ENCODE measurements at places on chromosomes 12 and 14.

GRCh38 chr14:32047791-32048190 is 29.3 kb upstream of the ARHGAP5 start:
- DNase-seq, result no peak

- DNase-seq, result no peak
These were observed 211.3 kb downstream of the TMEM121 start for GRCh38 chr14:105737504-105738246.

DNA sequence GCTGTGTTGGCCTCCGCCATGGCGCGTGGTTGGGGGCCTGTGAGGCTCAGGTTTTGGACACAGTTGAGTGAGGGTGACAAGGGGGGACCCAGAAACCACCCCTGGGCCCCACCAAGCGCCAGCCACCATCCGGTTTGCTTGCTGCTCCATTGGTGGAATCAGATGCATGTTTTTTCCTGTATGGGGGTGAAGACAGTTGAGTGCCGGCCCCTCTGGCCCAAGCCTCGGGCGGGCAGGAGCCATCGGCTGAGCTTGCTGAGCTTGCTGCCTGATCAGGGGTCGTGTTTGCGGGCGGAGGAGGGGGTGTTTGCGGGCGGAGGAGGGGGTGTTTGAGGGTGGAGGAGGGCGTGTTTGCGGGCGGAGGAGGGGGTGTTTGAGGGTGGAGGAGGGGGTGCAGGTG is 6.4 kb downstream of the PGAM5 start:
- DNase-seq, result no peak

DNA sequence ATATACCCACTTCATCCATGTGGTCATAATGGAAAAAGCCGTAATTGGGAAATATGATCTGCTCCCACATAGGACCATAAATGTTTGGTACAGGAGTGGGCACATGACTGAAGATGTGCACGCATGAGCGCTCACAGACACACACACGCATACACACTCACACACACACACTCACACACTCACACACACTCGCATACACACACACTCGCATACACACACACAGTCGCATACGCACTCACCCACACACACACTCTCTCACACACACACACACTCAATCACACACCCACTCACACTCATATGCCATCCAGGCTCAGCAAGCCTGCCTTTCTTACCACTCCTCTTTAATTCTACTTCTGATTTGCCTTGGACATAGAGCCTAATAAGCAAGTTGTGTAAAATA is 45.6 kb upstream of the EGLN3 start:
- peak; percentile 79 for DNase-seq

DNA sequence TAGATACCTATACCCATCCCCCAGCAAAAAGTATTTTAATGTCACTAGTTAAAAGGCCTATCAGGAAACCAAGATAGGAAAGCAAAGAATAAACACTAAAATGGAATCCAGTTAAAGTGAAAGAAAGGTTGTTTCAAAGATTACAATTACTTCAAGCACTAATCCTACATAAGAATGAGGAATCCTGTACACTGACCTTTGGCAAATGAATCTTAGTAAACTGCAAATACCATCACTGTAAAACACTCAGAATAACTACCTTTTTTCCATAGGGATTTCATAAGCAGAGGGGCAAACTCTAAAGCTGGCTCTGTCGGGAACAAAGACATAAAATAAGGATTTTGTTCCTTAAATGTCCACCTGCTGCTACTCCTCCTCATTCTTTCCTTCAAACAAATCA is 25.9 kb downstream of the CEP83 start:
- no peak for DNase-seq

DNA sequence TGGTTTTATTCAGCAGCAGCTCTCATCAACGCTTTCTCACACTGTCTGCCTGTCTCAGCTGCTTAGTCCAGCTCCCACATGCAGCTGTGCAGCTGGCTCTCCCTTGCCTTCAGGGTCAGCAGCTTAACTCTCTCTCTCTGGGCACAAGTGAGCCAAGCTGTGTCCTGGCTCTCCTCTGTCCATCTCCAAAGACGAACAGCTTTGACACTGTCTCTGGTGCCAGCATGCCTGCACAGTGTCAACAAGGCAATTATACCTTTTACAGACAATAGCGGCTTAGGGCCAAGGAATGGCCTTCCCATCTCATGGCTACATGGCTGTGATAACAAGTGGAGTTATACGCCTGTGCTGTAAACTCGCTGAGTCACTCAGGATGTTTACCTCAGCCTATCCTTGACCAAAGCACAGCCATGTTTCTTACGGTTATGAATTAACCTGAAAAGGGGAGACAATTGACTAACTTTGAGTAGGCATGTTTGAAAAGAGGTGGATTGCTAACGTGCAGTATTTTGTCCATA is 38.4 kb upstream of the MANSC4 start:
- DNase-seq, result no peak

DNA sequence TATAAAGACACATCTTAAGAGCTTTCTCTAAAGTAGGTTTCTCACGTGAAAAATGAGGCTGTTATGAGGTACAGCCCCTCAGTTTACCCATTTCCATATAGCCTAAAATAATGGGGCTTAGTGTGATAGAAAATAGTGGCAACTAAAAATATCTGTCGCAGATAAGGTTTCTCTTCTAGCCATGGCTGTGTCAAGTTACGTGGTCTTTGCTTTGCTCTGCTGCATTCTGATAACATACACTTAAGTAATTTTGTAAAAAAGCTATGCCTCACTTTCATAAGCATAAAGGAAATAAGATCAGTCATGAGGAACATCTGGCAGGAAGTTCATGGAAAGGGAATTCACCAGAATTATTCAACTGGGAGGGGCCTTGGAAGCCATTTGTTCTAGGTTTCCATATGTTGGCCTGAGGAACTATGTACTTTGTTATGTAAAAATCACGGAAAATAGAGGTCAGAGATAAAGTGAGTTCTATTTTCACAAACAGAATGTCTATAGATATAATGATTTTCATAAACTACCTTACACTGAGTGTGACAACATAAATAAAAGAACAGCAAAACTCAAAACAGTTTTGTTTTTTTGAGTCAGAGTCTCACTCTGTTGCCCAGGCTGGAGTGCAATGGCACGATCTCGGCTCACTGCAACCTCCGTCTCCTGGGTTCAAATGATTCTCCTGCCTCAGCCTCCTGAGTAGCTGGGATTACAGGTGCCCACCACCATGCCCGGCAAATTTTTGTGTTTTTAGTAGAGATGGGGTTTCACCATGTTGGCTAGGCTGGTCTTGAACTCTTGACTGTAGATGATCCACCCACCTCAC is 195.6 kb upstream of the KRR1 start:
- no peak for DNase-seq

DNA sequence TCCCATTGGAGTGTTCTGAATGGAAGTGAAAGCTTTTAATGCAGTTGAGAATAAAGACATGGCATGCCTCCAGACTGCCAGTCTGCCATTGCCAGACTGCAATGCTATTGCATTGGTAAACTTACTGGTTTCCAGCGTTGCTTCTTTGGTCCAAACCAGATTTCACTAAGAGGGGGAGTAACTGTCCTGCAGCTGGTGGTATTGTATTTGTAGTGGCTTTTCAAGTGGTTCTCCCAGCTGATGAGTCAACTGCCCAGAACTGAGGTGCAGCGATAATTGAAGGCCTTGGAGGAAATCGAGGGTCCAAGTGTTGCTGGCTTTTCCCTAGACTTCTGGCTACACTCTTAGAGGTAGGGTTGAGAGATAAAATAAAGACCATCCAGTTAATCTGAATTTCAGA is 31.9 kb downstream of the ERG28 start:
- no peak for DNase-seq

GRCh38 chr12:100326208-100326607 is 30.7 kb upstream of the SLC17A8 start:
- DNase-seq, result no peak

GRCh38 chr12:97142737-97143410 is 235.8 kb downstream of the NEDD1 start:
- DNase-seq, result no peak

- no peak for DNase-seq
These were observed 32.9 kb downstream of the ADIPOR2 start for GRCh38 chr12:1723721-1724120.

DNA sequence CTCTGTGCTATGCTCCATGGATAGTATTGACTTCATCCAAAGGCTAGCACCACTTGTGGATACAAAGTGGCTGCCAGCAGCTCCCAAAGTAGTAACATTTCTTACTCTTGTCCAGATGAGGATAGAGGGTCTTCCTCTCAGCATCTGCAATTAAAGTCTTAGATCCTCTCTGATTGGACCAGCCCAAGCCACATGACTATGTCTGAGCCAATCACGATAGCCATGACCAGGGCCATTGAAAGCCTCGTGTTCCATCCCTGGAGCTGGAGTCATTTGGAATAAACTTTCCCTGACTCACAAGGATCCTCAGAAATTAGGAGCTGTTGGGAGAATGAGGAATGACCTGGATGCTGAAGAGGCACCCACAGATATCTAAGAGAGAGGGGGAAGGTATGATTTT is 28.5 kb upstream of the SLC24A4 start:
- DNase-seq, result no peak

GRCh38 chr14:88411039-88411438 is 25.6 kb downstream of the SPATA7 start:
- no peak for DNase-seq

DNA sequence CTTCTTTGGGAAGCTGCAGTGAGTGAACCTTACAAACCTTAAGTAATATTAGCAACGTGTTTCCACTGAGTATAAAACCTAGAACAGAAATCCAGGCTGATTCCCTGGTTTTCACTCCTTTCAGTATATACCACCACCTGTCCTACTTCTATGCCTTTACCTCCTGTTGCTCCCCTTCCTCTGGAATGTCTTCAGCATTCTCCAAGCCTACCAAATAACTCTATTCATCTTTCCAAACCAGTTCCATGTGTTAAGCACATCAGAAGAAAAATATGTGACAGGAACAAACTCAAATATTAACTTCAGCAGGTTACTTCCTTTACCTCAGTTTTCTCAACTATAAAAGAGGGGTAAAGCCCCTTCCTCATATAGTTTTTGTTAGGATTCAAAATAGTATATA is 39.8 kb downstream of the LIMA1 start:
- DNase-seq, result no peak

GRCh38 chr12:1821805-1822204 is 1.4 kb downstream of the LRTM2 start:
- DNase-seq, result no peak

DNA sequence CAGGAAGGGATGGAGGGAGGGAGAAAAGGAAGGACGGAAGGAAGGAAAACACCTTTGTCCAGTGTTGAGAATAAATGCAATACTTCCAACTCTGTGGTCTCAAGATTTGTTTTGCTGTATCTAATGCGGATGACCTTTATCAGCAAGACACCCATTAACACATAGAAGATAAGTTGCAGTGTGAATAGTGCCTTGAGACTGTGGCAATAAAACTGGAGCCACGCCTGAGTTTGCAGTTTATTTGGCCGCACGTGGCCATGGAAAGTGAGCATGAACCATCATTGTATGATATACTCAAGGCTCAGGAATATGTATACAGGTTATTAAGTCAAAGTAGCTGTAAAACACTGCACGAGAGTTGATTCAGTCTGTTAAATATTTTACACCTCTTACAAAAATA is 113.6 kb upstream of the EEA1 start:
- no peak for DNase-seq

DNA sequence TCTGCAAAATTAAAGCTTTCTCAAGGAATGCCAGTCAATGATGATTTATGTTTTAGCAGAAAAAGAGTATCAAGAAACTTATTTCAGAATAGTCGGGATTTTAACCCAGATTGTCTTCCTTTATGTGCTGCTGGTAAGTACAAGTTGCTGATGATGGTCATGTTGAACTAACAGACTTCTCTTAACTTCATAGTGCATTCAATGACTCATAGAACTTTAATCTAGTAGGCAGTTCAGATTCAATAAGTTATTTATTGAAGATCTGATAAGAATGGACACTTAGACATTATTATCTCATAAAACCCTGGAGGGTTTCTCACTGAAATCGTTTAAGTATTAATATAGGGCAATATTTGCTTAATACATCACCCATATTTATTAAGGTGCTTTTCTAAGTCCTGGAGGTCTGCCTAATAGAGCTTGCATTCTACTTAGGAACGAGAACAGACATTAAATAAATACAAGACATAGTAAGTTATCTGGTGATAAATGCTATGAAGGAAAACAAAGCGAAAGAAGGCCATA is 33.8 kb downstream of the TOGARAM1 start:
- no peak for DNase-seq

GRCh38 chr14:90058876-90059458 is 2.8 kb upstream of the KCNK13 start:
- DNase-seq, result no peak

DNA sequence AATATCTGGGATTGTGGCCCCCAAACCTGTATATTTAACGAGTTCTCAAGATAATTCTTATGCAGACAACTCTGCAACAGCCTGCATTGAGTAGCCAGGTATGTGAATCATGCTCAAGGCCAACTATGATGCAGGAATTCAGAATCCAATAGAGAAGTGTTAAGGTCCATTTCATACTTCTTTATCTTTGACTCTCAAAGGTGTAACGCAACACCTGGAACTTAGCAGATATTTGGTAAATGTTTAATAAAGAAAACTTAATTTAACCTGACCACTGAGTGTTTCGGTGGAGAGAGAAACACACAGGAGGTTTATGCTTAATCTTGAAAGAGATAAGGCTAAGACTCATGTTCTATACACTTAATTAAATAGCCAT is 156.5 kb upstream of the PLEKHG7 start:
- DNase-seq, result no peak

GRCh38 chr14:24699052-24699451 is 65.1 kb upstream of the GZMB start:
- no peak for DNase-seq

DNA sequence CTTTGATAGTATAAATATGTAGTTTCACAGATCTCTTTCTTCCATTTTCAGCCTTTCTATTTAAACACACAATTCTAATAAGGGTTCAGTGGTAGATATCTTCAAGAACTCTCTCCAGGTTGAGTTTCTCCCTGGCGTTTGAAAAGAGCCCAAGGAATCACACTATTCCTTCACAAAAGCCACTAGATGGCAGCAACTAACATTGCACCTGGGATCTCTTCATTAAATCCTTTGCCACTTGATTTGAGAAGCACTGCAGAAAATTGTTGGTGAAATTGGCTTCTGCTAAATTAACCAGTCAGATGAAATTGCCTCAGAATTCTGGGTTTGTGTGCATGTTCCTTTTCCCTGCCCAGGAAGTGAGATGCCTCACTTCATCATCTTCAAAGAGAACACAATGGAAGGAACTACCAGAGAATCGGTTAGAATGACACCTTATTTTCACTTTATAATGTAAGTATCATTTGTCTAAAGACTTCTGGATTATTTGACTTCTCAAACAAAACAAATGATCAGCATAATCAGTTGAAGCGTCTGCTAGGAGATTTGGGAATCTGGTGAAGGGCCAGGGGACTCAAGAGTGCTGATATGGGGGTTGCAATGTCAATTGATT is 6.8 kb downstream of the CCDC198 start:
- DNase-seq, result peak; percentile 70

- no peak for DNase-seq
These were observed 215.4 kb upstream of the RTL1 start for GRCh38 chr14:101118746-101119591.

DNA sequence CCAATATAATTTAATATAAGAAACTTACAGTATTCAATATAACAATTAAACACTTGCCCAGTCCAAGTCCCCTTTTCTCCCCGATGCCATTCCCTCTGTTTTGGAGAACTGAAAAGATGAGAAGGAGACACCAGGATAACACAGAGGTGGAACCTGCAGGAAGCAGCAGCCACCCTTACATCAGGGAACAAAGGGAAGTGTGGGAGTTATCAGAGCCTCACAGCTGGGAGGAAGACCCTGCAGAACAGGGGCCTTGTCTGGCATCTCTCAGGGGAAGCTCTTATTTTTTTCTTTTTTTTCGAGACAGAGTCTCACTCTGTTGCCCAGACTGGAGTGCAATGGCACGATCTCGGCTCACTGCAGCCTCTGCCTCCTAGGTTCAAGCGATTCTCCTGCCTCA is 52.6 kb downstream of the CALM1 start:
- DNase-seq, result no peak

All from NCI-H2107 (cell line).